ENCODE measurements at places on chromosomes 13 and 19. TPM values are rescaled to one million over a fixed set of nuclear protein-coding genes. Genes with fewer than 3 reads are reported as not detected.

Gene ZNF460
- 119 TPM for total RNA-seq

Gene OVOL3
- not detected for total RNA-seq

Gene TYROBP
- total RNA-seq = 28.4 TPM

Gene RETN
- not detected for total RNA-seq

Gene SBSN
- total RNA-seq = 2.2 TPM

DNA sequence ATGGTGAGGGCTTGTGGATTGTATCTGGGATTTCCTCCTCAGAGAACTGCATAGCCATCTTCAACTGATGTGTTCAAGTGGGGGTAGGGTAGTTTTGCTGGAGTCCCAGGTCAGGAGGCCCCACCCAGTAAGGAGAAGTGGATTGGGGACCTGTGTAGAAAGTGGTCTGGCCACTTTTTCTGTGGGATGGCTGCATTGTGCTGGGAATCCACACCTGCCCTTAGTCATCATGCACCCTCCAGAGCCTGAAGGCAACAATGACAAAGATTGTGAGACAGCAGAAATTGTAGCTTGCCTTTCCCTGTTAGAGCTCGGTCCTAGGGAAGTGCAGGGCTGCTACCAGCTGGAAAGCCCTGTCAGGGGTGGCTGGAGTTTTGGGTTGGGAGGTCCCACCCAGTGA, 255.4 kb downstream of the NDFIP2 start:
- no peak for DNase-seq

- DNase-seq = peak; percentile 90
Observed at GRCh38 chr13:93861818-93862217, 617.7 kb downstream of the DCT start.

GRCh38 chr19:10134040-10134439, 14.3 kb upstream of the EIF3G start:
- DNase-seq = no peak

DNA sequence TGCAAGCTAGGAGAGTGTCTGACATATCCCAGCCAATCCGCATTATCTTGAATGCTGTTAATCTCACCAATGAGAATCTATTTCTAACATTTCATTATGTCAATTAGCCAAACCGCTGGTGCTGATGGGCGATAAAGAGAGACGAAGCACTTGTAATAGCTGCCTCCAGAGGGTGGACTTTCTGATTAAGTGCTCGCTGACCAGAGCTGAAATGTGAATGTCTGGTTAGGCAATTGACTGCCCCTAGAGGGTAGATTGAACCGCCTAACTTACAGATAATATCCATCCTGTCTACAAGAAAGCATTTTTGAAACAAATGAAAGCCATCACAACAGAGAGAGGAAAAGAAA, 552 bp upstream of the GRWD1 start:
- DNase-seq = peak; percentile 89

- no peak for DNase-seq
Observed at GRCh38 chr13:110875241-110875640, 39.6 kb downstream of the ANKRD10 start.

GRCh38 chr19:27870293-27870692, 1342.7 kb downstream of the UQCRFS1 start:
- no peak for DNase-seq

DNA sequence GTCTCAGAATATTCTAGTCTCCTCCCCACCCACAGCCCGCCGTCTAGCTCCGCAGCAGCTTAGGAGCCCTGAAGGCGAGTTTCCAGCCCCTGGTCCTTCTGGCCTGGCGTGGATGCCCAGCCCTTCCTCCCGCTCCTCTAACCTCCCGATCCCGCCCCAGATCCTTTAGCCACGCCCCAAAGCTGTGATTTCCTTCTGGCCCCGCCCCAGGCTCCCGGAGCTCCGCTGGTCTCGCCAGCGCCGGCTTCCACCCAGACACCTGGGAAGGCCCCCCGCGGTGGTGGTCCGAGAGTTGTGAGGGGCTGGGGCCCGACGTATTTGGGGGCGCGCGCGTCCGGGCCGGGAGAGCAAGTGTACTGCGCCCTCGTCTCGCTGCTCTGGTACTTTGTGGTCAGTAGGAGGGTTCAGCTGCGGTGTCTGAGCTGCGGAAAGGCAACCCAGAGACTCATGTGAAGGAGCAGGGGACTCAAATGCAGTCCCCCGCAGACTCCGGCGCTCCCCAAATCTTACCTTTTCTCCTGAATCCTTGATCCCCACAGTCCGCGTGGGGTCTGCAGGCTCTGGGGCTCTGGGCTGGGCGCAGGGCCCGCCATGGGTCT, at the start of gene CGB7:
TSS of gene CGB7 (minus strand) at position 114 of the 599 bp plus-strand sequence. CDS start 2,374 bp downstream, outside the sequence.
- DNase-seq = peak; percentile 68

GRCh38 chr19:48489608-48490216, 20.5 kb downstream of the CYTH2 start:
- DNase-seq = peak; percentile 58
